Activated naive CD4-positive, alpha-beta T cell treated with anti-CD3 and anti-CD28 coated beads, Interleukin-2, amount 50 U/mL, for 16 hours (primary cell): ENCODE measurements at places on chromosomes 3 and 15.
A peak's percentile ranks its signal among the peaks of the same experiment; 100 is the strongest.

- no peak for DNase-seq
Measured at GRCh38 chr15:31163769-31164572, 62.4 kb upstream of the TRPM1 start.

GRCh38 chr3:9914559-9915253 is 2.2 kb upstream of the IL17RC start:
- DNase-seq: no peak

GRCh38 chr15:63972801-63973200 is 73.5 kb downstream of the DAPK2 start:
- DNase-seq: no peak

- no peak for DNase-seq
Measured at GRCh38 chr3:188358787-188359493, 205.0 kb downstream of the LPP start.

DNA sequence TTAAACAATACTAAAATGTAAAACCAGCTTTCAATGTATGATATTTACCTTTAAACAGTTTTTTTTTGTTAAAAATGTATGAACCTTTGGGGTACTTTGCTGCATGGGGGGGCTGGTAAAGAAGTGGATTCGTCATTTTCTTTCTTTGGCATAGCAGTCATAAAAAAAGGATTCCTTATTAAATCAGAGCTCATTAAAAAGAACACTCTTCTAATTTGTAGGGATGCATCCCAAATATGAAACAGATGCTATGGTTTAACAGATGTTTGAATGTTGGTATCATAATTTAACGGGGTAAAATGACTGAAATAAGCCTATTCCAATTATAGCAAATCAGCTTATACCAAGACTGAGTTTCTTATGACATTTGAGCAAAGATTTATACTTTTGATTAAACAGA is 234.4 kb downstream of the BBX start:
- DNase-seq: no peak

DNA sequence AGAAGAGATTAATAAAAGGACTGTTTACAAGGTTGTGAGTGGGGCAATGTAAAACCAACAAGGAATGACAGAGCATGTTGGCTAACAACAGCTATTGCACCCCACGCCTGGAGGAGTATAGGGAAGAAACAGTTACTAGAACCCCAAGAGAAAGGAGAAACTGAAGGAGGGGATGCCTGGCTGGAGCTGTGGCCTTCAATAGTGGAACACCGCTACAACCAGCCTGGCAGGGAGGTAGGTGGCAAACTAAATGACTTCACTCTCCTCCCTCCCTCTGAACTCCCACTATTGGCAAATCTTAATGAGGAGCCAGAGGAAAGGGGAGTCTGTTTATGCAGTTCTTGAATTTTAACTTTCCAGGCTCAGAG is 7.2 kb upstream of the CD47 start:
- DNase-seq: no peak

- peak; percentile 22 for DNase-seq
Measured at GRCh38 chr3:32816439-32817256, 1.1 kb upstream of the TRIM71 start.

GRCh38 chr15:64149893-64150578 is 1.5 kb upstream of the SNX22 start:
- no peak for DNase-seq

- no peak for DNase-seq
Measured at GRCh38 chr15:92413510-92413909, 19.8 kb downstream of the ST8SIA2 start.

GRCh38 chr15:65824941-65825544 is 33.0 kb upstream of the DENND4A start:
- DNase-seq: no peak

- DNase-seq: no peak
Measured at GRCh38 chr3:193190146-193190786, 50.8 kb upstream of the PLAAT1 start.

DNA sequence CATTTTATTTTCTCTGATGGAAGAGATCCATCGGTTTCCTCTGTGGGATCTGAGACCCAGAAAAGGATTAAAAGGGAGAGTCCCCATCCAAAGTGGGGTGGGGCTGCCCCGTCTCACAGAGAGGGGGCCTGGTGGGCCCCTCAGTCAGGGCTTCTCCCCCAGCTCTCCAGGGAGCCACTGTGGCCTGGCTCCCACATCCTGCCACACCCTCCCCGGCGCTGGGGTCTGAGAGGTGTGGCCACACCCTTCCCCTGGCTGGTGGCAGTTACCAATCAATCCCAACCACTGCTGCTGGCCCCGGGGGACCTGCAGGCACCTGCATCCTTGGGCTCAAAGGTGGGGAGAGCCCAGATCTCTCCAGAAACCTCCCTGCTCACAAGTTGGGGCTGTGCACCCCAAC is 161.8 kb upstream of the IQSEC1 start:
- DNase-seq: no peak

GRCh38 chr3:65350801-65351476 is 663.1 kb upstream of the ADAMTS9 start:
- no peak for DNase-seq

GRCh38 chr3:82654708-82655107 is 893.3 kb upstream of the GBE1 start:
- DNase-seq: no peak

DNA sequence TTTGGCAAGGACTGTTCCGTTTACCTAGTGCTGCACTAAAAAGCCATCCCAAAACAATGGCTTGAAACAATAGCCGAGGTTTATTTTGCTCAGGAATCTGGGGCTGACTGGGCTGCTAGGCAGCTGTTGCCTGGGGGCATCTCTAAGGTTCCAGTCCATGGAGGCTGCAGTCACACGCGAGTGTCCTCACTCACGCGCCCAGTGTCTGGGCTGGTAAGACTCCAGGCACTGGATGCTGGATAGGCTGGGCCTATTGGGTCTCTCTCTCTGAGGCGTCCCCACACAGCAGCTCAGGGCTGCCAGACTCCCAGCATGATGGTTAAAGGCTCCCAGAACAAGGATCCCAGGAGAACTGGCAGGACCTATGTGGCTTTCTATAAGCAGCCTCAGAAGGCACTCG is 34.2 kb downstream of the ALS2CL start:
- no peak for DNase-seq

DNA sequence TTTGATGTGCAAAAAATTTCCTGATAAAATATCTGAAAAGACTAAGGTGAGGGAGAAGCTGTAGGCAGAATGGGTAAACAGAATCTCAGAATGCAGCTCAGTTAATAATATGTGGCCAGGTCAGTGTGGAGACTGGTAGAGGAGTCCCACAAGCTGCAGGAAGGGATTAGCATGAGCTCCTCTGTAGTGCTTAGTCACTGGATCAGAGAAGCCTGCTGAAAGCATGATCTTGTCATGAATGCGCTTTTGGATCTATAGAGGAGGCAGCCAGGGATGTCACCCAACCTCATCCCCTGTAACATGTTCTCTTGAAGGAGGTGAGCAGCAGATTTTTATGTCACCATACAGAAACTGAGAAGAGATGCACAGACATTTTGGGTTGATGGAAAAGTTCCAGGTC is 1035.3 kb upstream of the GBE1 start:
- DNase-seq: no peak

GRCh38 chr15:60534546-60534945 is 55.6 kb upstream of the ICE2 start:
- no peak for DNase-seq

GRCh38 chr3:129417326-129417725 is 11.1 kb downstream of the EFCAB12 start:
- DNase-seq: no peak
